ENCODE measurements at places on chromosomes 3 and 15. TPM values are rescaled to one million over a fixed set of nuclear protein-coding genes. Genes with fewer than 3 reads are reported as not detected.

DNA sequence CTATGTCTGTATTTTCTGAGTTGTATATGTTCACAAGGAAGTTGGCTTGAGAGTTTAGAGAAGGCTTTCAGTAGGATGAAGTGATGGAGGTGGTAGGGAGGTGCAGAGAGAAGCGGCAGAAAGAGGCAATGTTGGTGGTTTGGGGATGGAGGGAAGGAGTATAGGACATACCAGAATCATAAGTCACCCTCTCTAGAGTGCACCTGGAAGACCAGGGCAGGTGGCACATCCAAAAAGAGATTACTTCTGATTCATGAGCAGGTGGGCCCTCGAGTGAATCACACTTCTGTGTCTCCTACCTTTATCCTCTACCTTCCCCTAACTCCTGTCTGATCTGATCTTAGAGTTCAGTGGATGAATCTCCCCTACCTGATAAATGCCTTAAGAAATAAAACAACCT lies 41.8 kb upstream of the MRPL3 start:
- DNase-seq = no peak

ZNF80 gene
- not detected for total RNA-seq

FETUB gene
- total RNA-seq = not detected

TRIM71 gene
- not detected for total RNA-seq

CCDC39 gene
- not detected for total RNA-seq

- peak; percentile 41 for DNase-seq
These were observed 172.0 kb upstream of the TRIM42 start for GRCh38 chr3:140505876-140506275.

GRCh38 chr3:42097566-42097946 lies 6.4 kb downstream of the TRAK1 start:
- DNase-seq = no peak

DNA sequence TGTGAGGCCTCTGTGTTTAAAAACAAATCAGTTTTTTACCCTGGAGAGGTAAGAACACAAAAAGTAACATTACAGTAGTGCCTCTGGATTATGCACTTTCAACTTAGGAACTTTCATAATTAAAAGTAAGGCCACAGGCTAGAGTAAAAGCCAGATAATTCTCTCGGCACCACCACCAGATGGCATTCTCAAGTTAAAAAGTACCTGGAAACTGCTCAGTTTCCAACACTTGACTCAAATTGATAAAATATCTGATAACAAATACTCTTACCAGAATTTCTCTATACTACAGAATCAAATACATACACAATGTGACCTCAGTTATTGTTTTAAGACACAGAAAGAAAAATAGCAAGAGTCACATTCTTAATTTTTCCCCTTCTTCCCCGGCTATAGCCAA lies 19.9 kb downstream of the SPICE1 start:
- peak; percentile 47 for DNase-seq

MST1R gene
- 0.27 TPM for total RNA-seq

GRCh38 chr3:6806991-6807390 lies 53.9 kb upstream of the GRM7 start:
- DNase-seq = no peak

DNA sequence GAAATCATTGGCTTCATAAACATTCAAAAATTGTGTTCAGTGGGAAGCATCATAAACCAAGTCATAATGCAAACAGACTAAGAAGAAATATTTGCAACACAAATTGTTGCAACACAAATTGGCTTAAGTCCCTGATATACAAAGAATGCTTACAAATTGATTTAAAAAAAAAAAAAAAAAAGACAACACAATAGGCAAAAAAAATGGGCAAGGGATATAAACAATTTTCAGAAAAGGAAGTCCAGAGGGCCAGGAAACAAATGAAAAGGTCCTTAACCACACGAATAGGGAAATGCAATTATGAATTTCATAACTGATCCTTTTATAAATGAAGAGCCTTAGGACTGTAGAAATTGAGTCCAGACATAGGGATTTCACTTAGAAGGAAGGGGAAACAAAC lies 98.9 kb downstream of the LRRK1 start:
- no peak for DNase-seq

MEIS2 gene
- 7.3 TPM for total RNA-seq

MIX23 gene
- total RNA-seq = 24.0 TPM

DNA sequence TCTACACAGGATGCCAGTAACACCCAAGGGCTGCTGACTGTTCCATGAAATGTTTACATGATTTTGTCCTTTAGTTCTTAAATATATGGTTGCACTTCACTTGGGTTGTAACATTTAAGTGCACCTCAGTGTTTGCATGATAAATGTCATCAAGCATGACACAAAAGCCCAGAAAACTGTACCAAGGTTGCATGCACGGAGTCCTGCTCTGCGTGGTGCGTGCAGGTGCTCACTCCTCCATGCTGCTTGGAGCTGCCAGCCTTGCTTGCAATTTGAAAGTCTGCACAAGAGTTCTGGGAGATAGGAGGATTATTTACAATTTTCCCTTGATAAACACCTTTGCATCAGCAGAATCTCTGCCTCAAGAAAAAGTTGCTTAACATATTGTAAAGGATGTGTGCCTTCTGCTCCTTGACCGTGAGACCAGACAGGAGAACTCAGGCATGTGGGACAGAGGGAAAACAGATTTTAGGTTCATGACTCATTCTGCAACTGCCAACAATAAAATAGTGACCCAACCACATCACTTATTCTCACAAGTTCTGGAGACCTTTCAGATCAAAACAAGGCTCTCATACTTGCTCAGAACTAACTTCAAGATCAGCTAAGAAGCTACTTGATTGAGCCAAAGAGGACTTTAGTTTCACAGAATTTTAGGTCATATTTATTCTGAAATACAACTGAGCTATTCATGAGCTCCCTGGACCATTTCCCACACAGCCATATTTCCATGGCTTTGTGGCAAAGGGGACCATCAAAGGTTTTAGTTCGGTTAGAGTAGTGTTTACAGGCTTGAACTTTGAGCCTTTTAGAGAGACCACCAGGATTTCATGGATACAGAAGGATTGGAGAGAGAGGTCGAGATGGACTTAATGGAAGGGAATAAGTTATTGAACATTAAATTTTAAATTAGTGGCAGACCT lies 128.4 kb upstream of the ZBED2 start:
- peak; percentile 61 for DNase-seq

GRCh38 chr3:99483841-99484240 lies 154.6 kb upstream of the COL8A1 start:
- no peak for DNase-seq

ANKRD34C gene
- 0.05 TPM for total RNA-seq

DNA sequence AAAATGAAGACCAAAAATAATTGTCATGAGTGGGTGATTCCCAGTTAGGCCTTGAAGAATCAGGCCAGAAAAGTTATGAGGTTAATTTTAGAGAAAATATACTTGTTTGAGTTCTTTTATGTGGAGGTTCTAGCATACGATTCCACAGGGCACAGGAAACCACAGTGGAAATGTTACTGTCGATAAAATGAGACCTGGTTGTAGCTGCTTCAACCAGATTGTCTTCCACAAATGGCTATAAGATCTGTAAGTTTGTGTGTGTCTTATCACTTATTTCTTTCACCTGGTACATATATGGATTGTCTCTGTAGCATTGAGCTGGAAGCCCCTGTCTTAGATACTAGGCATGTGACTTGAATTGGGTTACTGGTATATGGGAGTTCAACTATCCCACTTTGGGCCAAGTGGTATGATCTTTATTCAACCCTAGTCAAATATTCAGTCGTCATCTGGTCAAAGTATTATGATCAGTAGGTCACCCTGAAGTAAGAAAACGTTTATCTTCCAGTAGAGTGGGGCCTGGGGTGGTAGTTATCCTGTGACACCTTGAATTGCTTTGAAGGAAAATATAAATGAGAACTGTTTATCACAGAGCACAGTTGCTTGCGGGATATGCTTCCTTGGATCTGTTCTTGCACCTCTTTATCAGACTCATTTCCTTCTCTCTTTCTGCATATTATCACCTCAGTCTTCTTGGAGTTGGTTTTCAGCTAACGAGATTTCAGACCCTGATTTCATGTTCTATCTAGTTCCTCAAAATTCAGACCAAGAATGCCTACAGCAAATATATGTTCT lies 21.5 kb upstream of the ZNF609 start:
- no peak for DNase-seq

DNA sequence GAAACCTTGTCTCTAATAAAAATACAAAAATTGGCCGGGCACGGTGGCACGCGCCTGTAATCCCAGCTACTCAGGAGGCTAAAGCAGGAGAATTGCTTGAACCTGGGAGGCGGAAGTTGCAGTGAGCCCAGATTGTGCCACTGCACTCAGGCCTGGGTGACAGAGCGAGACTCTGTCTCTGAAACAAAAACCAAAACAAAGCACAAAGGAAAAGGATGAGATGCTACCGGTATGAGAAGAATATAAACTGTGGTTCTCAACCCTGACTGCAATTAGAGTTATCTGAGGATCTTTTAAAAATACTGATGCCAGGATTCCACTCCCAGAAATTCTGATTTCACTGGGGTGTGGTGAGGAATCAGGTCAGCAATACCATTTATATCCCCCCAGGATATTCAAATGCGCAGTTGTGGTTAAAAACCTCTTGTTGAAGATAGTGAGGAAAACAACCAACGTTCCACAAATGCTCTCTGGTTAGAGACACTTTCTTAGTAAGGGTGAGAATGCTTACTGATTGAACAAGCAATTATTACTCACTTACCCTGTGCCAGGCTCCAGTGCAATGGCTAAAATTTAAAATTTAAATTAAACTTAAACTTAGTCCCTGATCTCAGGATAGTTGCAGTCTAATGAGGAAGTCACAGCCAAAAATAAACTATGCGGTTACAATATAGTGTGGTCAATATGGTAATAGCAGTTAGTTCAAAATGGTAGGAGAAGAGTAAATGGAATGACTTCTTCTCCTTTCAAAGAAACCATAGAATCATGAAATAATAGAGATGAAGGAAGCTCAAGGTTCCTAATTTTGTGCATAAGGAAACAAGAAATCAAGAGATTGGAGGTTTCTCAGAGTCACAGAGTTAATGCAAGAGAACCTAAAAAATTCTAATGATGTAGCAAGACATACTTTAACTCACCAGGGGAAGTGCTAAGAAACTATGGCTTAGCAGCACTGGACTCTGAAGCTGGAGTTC lies 109.5 kb downstream of the SSR3 start:
- peak; percentile 45 for DNase-seq

MAP6D1 gene
- 10.5 TPM for total RNA-seq

DNA sequence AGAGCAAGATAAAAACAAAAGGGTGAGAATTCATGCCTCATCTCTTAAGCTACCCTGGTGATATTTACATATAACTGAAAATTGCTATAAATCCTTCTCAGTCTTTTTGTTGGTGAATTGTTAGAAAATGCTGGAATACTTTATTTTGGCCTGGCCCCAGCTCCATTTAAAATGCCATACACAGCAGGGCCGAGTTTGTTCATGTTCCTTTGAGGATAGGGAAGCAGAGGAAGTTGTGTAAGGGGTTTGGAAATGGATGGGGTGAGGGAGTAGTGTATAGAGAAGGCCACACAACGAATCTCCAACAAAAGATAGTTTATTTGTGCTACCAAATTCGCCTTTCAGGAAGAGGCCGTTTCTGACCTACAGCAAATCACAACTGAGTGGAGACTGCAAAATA lies 78.6 kb upstream of the ADAMTS9 start:
- DNase-seq = no peak

- DNase-seq = no peak
These were observed 43.5 kb downstream of the IDH2 start for GRCh38 chr15:90058775-90059174.

- DNase-seq = no peak
These were observed 595.2 kb upstream of the TBL1XR1 start for GRCh38 chr3:177792311-177793030.

CTXN2 gene
- total RNA-seq = not detected

DNA sequence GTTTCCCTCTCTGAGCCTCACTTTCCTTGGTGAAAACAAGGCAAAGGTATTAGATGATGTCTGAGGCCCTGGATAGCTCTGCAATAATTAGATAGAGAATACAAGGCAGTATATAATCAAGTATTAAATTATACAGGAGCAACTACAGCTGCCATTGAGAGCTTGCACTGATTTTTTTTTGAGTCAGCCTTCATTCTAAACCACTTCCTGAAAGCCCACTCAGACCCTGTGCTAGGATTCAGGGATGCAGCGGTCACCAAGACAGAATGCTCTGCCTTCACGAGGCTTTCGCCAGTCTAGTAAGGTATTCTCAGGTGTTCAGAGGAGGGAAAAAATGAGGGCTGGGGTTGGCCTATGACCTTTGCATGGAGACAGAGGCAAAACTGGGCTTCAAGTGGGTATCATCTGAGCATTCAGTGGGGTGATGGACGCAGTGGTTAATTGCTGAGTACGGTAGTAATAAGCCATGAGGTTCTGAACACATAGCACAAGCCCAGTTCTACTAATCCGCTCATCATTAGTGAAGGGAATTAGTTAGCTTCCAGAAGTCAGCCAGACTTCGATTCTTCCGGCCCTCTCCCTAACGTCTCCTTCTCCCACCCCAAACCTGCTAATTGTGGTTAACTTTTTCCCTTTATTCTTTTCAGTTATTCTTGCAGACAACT lies 3.6 kb downstream of the VGLL4 start:
- no peak for DNase-seq

- DNase-seq = peak; percentile 24
These were observed 27.9 kb upstream of the KLF13 start for GRCh38 chr15:31298707-31299172.

DNA sequence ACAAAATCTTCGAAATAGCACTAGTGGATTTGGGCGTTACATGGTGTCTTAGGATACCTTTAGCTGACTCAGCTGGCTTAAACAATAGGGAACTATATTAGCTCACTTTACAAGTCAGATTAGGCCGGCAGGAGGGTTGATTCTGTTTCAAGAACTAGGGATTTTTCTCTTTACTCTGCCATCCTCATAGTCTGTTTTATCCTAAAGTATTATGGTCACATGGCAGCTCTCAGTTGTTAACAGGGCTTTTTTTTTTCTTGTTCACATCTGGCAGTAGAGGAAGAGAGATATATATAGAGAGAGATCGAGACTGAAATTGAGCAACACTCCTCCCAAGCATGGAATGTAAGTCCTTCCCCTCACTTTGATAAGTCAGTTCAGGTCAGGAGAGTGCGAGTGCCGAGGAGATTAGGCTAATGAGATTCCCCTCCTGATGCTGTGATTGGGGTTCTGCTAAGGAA lies 32.9 kb downstream of the CHP1 start:
- DNase-seq = no peak

- DNase-seq = peak; percentile 85
These were observed 531.9 kb downstream of the AGBL1 start for GRCh38 chr15:86611417-86612040.

- DNase-seq = no peak
These were observed 646.6 kb downstream of the OTOL1 start for GRCh38 chr3:162143180-162143579.

GRCh38 chr15:73800662-73801345 lies 47.7 kb upstream of the INSYN1 start:
- DNase-seq = peak; percentile 52

GRCh38 chr3:195076981-195077610 lies 193.9 kb downstream of the XXYLT1 start:
- DNase-seq = no peak

DNA sequence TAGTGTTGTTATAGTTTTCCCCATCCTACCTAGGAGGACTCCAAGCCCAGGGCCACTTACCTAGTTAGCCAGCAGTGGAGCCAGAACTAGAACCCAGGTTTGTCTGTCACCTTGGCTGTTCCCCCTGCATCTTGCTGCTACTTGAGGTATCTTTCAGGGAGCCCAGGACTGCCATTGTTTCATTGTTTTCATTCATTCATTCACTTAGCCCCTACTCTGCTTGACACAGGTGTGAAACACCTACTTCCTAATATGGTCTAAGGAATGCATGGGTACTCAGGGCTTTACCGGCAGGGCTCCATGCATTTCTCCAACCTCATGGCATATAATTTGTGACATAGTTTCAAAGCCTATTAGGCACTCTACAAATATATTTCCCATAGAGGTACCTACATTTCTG lies 266.6 kb upstream of the TPM1 start:
- no peak for DNase-seq

GADL1 gene
- 2.1 TPM for total RNA-seq

- DNase-seq = no peak
These were observed 162.5 kb downstream of the AKAP13 start for GRCh38 chr15:85542895-85543331.

Data from myocyte (in vitro differentiated cells).